Neuronal stem cell (in vitro differentiated cells): ENCODE measurements at places on chromosomes 1 and 21.
A peak's percentile ranks its signal among the peaks of the same experiment; 100 is the strongest.

DNA sequence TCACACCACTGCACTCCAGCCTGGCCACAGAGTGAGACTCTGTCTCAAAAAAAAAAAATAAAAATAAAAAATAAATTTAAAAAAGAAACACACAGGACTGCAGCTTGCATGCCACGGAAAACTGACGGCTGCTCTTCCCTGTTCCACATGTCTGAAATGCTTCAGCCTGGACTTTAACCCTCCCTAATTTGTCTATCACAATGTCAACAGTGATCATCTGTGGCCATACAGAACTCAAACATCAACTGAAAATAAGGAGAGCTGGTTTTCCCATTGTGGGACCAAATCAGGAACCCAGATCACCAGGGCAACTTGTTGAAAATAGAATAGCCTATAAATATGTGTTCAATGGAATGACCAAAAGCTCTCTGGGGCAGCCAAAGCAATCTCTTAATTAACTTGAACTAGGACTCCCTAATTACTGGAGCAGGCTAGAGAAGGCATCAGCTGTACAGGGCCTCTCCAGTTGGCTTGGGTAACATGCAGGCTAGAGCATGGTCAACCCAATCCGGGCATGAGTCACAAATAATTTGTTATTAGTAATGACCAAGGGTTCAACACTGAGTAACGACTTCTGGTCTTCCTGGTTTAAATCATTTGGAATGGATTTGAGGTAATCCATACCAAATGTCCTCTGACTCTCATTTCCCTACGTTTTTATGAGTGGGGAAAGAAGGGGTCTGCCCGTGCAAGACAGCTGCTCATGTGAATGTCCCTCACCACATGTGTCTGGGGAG, 62.7 kb upstream of the KAZN start:
- no peaks in the 10 kb centered on the region for H3K4me1 ChIP-seq
- H3K27me3 ChIP-seq = no peaks in the 10 kb centered on the region
- no peak overlapping the region for H3K4me3 ChIP-seq
- no peaks in the 10 kb centered on the region for H3K36me3 ChIP-seq

- H3K36me3 ChIP-seq = no peaks in the 10 kb centered on the region
- no peak overlapping the region for H3K4me3 ChIP-seq
- no peak overlapping the region for H3K27ac ChIP-seq
- DNase-seq = no peak
- H3K27me3 ChIP-seq = no peaks in the 10 kb centered on the region
- H3K4me1 ChIP-seq = peaks cover 6% of the 10 kb centered on the region
Observed at GRCh38 chr21:33938381-33938780, 22.8 kb upstream of the ATP5PO start.

DNA sequence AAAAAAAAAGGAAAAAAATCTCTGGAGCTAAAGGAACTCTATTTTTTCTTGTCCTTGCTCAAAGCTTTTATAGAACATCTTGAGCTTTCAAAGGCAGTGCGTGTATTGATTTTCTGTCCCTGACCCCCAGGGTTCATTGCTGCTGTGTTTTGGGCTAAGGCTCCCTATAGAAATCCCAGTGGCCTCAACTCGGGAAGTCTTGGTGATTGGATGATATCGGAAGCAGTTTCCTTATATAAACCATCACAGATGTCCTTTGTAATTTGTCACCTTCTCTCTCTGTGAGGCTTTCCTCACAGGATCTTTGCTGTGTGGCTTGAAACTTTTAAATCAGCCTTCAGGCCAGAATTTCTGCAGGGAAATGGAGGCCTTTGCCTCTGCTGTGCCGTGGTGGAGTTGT, 397.7 kb downstream of the RPS6KC1 start:
- no peak for DNase-seq
- no peak overlapping the region for H3K4me3 ChIP-seq
- H3K27me3 ChIP-seq = no peaks in the 10 kb centered on the region
- no peak overlapping the region for H3K27ac ChIP-seq

DNA sequence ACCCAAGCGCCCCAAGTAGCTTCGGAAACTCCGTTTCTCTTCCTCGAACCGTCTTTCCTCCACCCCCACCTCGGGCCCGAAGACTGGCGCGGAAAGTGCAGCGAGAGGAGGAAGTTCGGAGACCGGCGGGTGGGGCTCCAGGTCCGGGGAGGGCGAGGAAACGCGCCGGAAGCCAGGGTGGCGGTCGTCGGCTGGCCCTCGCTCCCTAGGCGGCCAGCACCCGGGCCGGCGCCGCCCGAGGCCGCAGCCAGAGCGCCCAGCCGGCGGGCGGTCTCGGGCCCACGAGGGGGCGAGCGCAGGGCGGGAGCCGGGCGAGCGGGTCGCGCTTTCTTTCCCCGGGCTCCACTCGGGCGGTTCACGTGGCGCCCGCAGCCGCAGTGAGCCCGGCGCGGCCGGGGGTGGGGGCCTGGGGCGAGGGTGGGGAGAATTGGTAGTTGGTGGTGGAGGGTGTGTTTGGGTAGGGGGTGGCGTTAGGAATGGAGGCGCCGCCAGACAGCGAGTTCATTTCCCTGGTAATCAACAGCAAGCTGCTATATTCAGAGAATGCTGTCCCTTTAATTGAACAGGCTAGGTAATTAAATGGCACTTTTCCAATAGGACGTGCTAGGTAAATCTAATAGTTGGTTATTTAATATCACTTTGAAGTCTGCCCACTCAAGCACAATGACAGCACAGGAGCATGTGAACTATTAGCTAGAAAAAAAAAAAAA, 6.7 kb downstream of the LMO4 start:
- DNase-seq = no peak
- H3K4me3 ChIP-seq = peak overlapping the region; percentile 78
- H3K27ac ChIP-seq = peak overlapping the region; percentile 62
- H3K4me1 ChIP-seq = peaks cover 14% of the 10 kb centered on the region

DNA sequence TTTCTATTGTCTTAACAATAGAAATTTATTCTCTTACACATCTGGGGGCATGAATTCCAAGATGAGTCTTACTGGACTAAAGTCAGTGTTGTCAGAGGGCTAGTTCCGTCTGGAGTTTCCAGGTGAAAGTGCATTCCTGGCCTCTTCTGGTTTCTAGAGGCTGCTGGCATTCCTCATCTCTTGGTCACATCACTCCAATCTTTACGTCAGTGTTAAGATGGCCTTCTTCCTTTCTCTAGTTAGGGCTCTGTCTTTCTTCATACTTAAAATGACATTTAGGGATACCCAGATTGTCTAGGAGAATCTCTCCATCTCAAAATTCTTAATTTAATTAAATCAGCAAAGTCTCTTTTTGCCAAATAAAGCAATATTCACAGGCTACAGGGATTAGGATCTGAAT, 13.3 kb upstream of the PDC start:
- no peaks in the 10 kb centered on the region for H3K4me1 ChIP-seq
- no peaks in the 10 kb centered on the region for H3K36me3 ChIP-seq
- DNase-seq = no peak
- no peaks in the 10 kb centered on the region for H3K27me3 ChIP-seq

GRCh38 chr1:69129538-69129937, 438.2 kb upstream of the LRRC7 start:
- no peaks in the 10 kb centered on the region for H3K36me3 ChIP-seq
- DNase-seq = no peak
- no peak overlapping the region for H3K27ac ChIP-seq
- H3K4me1 ChIP-seq = peaks cover 11% of the 10 kb centered on the region

DNA sequence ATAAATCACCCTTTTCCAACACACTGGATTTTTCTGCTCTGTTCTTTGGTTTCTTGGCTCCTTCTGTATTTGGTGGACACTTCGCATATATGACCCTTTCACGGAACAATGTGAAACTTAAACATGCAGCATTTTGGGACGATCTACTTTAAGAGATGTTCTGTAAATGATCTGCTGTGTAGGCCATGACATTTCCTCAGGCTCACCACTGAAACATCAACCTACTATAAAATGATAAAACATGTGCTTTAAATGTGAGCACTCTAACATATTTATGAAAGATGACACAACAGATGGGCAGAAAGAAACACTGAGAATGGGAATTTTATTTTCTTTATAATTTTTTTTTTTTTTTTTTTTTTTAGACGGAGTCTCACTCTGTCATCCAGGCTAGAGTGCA, 316.3 kb upstream of the GREM2 start:
- no peak overlapping the region for H3K4me3 ChIP-seq
- H3K27me3 ChIP-seq = no peaks in the 10 kb centered on the region
- no peaks in the 10 kb centered on the region for H3K36me3 ChIP-seq
- H3K4me1 ChIP-seq = no peaks in the 10 kb centered on the region
- DNase-seq = no peak

GRCh38 chr1:204523605-204524215, 7.5 kb downstream of the MDM4 start:
- no peak overlapping the region for H3K4me3 ChIP-seq
- H3K36me3 ChIP-seq = peaks cover 82% of the 10 kb centered on the region
- H3K27ac ChIP-seq = no peak overlapping the region
- no peaks in the 10 kb centered on the region for H3K4me1 ChIP-seq

DNA sequence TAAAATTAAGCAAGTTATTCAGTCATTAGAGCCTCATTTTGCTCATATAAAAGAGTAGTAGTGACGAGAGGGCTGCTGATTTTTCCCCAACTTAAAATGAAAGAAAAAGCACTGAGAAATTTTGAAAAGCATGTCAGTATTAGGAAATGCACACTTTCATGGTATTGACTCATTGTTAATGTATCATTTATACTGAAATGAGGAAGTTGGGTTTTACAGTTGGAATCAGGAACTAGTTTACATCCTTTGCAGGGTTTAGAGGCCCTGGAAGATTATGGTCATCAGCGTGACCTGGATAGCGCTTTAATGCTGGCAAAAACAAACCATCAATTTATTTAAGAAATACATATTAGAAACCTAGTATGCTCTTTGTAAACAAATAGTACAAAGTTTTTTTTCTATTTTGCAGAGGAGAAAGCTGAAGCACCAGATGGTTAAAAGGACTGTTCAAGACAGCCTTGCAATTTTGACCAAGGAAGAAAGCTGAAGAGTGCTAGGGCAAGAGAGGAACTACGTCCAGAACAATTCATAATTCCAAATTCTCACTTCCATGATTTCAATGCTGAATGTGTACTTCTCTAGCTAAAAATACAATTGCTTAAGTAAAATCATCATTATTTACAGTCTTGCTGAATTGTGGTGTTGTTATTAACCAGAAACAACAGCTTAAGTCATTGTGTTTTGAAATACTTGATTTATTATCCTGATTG, 94.8 kb upstream of the SGIP1 start:
- no peak overlapping the region for H3K4me3 ChIP-seq
- no peak overlapping the region for H3K27ac ChIP-seq
- no peak for DNase-seq
- no peaks in the 10 kb centered on the region for H3K4me1 ChIP-seq
- no peaks in the 10 kb centered on the region for H3K36me3 ChIP-seq
- no peaks in the 10 kb centered on the region for H3K27me3 ChIP-seq

GRCh38 chr21:43868461-43868860, 3.4 kb downstream of the AGPAT3 start:
- peaks cover 1% of the 10 kb centered on the region for H3K4me1 ChIP-seq
- peaks cover 33% of the 10 kb centered on the region for H3K27me3 ChIP-seq

GRCh38 chr1:69376408-69376807, 191.3 kb upstream of the LRRC7 start:
- H3K4me1 ChIP-seq = no peaks in the 10 kb centered on the region
- DNase-seq = no peak
- no peaks in the 10 kb centered on the region for H3K36me3 ChIP-seq
- H3K4me3 ChIP-seq = no peak overlapping the region
- H3K27ac ChIP-seq = no peak overlapping the region
- H3K27me3 ChIP-seq = no peaks in the 10 kb centered on the region
